ENCODE measurements at places on chromosomes 11 and 22. TPM values are rescaled to one million over a fixed set of nuclear protein-coding genes. Genes with fewer than 3 reads are reported as not detected.

Gene SLC5A4
- total RNA-seq = not detected

Gene NEU3
- total RNA-seq = 2.9 TPM

Gene OSBP2
- total RNA-seq = 1.3 TPM

DNA sequence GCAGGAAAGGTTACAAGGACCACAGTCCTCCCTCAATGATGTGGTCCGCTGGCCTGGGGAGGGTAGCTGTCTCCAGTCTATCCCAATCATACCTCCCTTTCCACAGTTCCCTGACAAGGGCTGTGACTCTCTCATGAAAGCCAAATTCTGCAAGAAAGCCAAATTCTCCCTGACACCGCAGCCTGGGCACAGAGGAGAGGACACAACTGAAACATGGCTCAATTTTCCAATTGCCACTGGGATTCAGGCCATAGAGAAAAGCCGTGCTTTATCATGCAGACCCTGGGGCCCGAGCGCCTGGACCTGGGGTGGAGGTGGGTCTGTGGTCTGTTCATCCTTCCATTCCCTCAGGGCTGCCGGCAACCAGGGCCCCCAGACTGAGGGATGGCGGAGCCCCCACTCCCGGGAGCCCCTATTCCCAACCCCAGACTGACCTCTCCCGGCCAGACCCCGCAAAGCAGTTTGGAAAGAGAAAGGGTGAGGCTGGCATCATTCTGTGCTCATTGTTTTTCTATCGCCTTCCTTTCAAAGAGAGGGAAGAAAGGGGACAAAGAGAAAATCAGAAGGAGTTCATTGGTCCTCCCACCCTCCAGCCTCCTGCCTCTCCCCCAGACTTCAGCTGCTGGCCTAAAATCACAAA is 239.5 kb downstream of the BUD13 start:
- no peak for DNase-seq

GRCh38 chr22:36366291-36366708 is 21.5 kb downstream of the MYH9 start:
- peak; percentile 44 for DNase-seq

- no peak for DNase-seq
These were observed 41.6 kb upstream of the DMC1 start for GRCh38 chr22:38611559-38611958.

- DNase-seq = peak; percentile 93
These were observed 176.0 kb downstream of the ARHGAP42 start for GRCh38 chr11:100863080-100863581.

DNA sequence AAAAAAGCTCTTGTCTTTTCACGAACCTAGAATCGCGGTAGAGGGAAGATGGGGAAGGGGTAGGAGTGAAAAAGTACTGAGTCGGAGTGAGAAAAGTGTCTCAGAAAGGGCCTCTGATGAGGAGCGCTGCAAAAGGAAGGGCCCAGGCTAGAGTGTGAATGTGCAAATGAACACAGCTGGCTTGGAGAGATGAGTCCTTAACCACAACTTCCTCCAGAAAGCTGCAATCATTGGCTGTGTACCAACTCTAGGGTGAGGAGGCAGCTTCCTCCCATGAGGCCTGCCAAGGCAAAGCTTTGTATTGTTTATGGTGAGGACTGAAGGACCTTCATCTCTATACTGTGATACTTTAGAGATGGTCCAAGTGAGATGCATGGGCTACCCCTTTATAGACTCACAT is 566.9 kb upstream of the ANO5 start:
- no peak for DNase-seq
